Head of caudate nucleus (tissue), 42 donors: ENCODE measurements at places on chromosomes 3 and 15.

DNA sequence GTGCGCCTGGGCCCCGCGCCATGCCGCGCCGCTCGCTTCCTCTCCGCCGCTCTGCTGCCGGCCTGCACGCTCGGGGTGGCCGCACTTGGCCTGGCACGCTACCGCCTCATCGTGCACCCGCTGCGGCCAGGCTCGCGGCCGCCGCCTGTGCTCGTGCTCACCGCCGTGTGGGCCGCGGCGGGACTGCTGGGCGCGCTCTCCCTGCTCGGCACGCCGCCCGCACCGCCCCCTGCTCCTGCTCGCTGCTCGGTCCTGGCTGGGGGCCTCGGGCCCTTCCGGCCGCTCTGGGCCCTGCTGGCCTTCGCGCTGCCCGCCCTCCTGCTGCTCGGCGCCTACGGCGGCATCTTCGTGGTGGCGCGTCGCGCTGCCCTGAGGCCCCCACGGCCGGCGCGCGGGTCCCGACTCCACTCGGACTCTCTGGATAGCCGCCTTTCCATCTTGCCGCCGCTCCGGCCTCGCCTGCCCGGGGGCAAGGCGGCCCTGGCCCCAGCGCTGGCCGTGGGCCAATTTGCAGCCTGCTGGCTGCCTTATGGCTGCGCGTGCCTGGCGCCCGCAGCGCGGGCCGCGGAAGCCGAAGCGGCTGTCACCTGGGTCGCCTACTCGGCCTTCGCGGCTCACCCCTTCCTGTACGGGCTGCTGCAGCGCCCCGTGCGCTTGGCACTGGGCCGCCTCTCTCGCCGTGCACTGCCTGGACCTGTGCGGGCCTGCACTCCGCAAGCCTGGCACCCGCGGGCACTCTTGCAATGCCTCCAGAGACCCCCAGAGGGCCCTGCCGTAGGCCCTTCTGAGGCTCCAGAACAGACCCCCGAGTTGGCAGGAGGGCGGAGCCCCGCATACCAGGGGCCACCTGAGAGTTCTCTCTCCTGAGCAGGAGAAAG is 951 bp downstream of the GPR62 start:
- DNase-seq, result peak; percentile 56

GRCh38 chr3:45277636-45278035 is 51.5 kb upstream of the TMEM158 start:
- no peak for DNase-seq

- no peak for DNase-seq
Observed at GRCh38 chr15:98614681-98615080, 33.7 kb upstream of the IGF1R start.

GRCh38 chr3:78659386-78659987 is 1108.3 kb downstream of the ROBO1 start:
- DNase-seq, result peak; percentile 39

- DNase-seq, result no peak
Observed at GRCh38 chr3:35439663-35440062, 199.7 kb upstream of the ARPP21 start.

DNA sequence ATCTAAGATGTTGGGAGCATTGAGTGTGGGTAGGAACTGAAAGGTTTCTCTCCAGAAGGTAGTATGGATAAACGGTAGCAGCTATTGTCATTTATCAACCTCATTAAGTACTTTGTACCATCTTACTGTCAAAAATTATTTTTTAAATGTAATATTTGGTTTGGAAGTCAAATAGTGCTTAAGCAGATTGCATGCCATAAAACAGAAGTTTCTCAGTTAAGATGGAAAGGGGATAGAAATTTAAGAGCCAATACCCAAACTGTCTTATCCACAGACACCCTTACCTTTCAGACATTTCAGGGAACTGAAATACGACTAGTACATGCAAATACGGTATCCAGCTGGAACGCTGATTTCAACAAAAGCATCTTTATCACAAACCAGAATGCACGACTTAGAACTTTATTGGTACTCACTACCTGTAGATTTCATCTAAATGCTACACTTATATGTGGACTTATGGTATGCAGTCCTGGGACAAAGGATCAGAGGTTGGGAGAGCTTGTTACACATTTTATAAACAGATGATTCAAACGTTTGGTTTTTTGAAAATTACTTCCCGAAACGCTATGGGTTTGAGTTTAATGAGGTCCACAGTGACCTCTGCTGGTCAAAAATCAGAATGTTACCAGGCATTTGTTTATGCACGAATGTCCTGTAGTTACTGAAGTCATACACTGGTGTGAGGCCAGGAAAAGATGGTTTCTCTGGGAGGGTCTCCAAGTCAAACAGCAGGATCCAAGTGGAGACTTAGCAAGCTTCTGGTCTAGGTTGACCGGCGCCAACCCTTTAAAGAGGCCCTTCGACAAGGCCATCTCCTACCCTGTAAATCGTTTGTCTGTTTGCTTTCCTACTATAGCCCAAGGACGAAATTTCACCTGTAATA is 45.7 kb upstream of the DUT start:
- peak; percentile 71 for DNase-seq

- DNase-seq, result no peak
Observed at GRCh38 chr3:192545333-192545732, 182.0 kb downstream of the FGF12 start.

- DNase-seq, result no peak
Observed at GRCh38 chr3:52856666-52857065, 21.8 kb upstream of the MUSTN1 start.

GRCh38 chr3:64437131-64437530 is 211.9 kb upstream of the PRICKLE2 start:
- no peak for DNase-seq

GRCh38 chr3:132461544-132461943 is 44.2 kb downstream of the DNAJC13 start:
- no peak for DNase-seq

DNA sequence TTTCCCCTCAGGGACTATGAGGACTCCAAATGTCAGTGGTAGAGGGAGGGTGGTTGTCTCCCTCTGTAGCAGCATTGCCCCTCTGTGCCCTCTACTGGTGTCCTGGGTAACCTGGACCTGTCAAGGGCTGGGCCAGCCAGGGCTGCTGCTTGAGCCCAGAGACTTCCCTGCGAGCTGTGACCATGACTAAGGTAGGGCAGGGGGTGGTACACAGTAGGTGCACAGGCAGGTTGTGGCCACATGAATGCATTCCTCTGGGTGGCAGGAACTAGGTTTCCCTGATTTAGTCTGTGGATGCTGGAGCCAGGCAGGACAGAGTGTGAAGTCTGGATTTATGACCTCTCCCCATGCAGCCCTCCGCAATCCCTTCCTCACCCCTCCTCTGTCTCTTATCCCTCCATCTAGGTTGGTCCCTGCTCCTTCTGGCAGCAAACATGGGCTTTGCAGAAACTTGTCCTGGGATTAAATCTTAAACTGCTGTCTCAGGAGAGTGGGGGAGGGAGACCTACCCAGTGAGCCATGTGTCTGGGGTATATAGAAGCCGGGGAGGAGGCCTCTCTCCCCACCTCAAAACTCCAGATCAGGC is 8.7 kb upstream of the SEMA3F start:
- no peak for DNase-seq

- no peak for DNase-seq
Observed at GRCh38 chr15:98683831-98684230, 35.5 kb downstream of the IGF1R start.

DNA sequence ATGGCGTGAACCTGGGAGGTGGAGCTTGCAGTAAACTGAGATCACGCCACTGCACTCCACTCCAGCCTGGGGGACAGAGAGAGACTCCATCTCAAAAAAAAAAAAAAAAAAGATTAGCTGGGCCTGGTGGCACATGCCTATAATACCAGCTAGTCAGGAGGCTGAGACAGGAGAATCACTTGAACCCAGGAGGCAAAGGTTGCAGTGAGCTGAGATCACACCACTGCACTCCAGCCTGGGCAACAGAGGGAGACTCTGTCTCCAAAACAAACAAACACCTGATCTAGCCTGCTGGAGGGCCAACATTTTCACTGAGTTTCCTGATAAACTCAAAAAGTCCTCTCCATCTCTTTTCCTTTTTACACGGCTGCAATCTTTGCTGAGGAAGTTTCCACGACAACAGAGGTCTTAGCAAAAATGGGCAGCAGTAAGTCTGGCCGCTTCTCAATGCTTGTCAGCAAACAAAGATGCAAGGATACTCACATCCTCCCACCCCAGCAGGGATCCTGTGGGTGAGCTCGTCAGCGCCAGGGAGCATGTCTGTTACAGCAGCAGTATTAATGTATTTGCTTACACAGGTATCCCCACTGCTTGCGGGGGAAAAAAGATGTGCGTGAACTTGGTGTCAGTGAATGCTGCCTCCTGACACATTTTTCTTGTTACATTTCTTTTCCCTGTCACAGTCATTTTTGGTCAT is 21.0 kb upstream of the CCDC174 start:
- no peak for DNase-seq

DNA sequence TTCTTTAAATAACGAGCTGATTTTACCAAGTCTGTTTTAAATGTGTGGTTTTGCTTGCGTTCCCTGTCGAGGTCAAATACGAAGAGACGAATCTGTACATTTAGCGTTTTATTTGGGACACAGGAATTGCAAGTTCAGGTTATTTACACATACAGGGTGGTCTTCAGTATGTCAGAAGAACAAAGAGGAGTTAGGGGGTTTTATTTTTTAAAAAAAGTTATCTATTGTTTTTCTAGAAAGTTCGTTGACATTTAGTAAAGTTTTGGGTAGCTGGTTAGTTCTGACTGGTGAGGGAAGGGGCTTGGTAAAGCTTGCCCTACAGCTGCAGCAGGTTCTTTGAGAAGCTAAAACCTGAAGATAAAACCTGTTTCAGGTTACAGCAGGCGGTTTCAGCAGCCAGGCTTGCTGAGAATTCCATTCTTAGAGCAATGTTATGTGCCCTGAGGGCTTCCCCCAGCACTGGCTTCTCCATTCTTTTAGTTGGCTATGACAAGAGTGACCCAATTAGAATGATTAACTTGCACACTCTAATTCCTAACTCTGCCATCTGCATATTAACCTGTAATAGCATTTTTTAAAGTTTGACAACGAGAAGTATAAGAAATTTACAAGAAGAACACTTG is 815 bp upstream of the ZNF280D start:
- DNase-seq, result no peak

- DNase-seq, result no peak
Observed at GRCh38 chr15:25783607-25784540, 79.3 kb downstream of the ATP10A start.

DNA sequence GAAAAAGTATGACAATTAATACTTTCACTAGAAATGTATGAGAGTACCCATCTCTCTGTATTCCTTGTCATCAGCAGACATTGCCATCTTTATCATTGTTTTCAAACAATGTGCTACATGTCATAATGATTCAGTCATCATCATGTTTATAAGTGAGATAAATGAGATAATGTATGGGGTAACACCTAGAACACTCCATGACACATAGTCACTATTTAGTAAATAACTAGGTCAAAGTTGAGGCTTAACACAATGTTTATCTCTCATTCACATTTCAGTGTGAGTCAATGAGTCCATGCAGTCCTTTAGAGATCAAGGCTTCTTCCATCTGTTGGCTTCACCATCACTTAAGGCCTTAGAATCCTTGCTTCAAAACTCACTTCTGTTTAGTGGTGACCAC is 70.0 kb downstream of the NLGN1 start:
- DNase-seq, result no peak

DNA sequence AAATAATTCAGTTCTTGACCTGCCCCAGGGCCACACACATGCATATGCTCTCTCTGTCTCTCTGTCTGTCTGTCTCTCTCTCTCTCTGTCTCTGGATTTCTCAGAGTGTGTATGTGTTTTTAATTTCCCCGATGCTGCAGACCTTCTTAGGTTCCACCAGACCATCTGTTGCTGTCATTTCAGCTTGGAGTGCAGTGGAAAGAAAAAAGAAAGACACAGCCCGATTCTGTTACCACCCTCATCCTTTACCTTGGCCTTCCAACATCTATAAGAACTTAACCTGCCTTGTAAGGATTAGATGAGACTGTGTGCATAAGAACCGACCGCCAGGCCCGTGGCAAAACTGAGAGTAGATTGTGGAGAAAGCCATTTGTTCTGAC is 9.7 kb upstream of the PGPEP1L start:
- no peak for DNase-seq

DNA sequence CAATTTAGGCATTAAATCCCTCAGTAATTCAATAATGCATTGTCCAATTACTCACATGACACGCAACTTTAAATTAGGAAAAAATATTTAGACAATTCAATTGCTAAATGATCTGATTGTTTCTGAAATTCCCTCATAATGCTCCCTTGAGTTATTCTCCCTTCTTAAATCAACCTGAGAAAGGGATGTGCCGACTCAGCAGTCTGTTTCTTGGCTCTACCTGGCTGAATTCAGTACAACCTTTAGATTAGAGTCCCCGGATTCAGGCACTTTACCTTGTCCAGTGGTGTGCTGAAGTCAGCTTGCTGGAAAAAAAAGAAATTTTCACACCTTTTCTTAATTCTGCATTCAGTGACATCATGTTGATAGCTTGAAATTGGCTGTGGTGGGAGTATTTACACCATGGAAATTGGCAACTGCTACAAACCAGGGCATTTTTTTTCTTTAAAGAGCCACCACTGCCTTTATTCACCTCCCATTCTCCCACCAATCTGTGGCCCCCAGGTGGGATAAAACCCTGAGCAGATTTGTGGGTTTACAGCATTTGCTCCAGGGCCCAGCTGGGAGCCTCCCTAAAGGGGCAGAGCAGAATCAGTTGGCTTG is 20.9 kb upstream of the LOXL1 start:
- DNase-seq, result no peak

- DNase-seq, result no peak
Observed at GRCh38 chr3:1072041-1072440, 20.8 kb upstream of the CNTN6 start.

DNA sequence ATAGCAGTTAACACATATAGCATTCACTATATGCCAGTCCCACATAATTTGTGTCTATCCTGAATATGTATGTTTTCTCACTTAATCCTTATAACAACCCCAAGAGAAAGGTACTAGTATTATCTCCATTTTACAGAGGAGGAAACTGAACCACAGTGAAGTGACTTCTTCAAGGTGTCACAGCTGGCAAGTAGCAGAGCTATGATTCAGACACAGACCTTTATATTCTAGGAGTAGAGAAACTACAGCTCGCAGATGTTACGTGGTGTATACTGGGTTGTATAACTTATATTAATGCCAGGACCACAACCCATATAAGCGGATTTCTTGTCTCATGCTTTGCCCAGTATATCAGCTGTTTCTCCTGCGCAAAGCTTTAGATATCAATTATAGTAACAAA is 29.5 kb upstream of the ICE2 start:
- no peak for DNase-seq

GRCh38 chr3:128383316-128384235 is 83.1 kb downstream of the DNAJB8 start:
- DNase-seq, result no peak
